Stimulated activated CD8-positive, alpha-beta memory T cell treated with anti-CD3 and anti-CD28 coated beads, Interleukin-4, amount 100 ng/mL, for 1 hour (primary cell): ENCODE measurements at places on chromosomes 5 and 9.

GRCh38 chr5:150499437-150499956 is 8.4 kb upstream of the NDST1 start:
- DNase-seq: no peak

DNA sequence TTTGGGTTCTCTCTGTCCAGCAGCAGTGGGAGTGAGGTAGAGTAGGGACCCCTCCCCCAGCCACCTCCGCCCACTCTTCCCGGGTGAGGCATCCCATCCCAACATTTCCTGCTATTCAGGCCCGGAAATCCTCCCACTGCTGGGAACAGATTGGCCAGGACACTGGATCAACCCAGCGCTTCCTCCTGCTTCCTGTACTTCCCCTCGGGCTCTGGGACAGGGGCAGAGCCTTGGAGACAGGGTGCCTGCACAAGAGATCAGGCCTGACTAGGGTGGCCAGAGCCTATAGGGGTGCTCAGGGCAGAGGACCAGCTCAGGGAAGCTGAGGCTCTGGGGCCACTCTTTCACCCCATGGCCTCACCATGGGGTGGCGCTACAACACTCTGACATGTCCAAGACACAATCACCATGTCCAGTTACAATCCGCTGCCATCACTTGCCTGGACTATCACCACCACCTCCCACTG is 14.5 kb downstream of the SH2D3C start:
- DNase-seq: no peak

- DNase-seq: no peak
These were observed 43.4 kb upstream of the SH3PXD2B start for GRCh38 chr5:172497591-172498255.

DNA sequence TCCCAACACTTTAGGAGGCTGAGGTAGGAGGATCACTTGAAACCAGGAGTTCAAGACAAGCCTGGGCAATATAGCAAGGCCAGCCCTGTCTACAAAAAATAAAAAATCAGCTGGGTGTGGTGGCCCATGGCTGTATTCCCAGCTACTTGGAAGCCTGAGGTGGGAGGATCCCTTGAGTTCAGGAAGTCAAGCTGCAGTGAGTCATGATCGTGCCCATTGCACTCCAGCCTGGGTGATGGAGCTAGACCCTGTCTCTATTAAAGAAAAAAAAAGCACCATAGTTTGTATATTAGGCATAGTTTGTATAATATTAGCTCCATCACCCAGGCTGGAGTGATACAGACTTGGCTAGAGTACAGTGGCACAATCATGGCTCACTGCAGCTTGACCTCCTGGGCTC is 9.6 kb upstream of the NME5 start:
- no peak for DNase-seq

GRCh38 chr9:16950051-16950450 is 79.6 kb upstream of the BNC2 start:
- DNase-seq: no peak

DNA sequence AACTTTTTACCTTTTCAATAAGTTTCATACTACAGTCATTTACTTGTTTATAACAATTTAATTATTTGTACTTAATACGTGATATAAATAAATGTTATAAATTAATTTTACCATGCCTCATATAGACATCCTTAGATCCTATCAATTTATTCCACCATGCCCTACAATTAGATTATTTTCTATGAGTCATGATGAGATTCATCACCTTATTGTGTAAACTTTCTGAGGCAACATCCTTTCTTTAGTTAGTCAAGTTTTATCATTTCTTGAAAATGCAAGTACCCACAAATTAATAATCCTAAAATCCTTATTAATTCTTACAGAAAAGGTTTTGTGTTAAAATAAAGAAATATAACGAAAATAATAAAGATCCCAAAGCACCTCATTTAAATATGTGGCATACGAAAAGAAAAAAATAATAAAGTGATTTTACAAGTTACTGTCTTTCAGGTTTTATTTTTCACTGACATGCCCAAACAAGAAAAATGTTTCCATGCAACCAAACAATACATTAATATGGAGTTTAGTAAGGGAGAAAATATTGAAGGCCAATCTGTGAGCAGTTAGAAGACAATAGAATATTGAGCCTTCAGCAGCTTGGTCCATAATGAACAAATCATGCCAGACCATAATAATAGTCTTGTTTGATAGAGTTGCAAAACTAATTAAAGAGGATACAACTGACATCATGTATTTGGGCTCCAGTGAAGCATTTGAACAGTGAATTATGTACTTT is 188.7 kb upstream of the MRPS30 start:
- no peak for DNase-seq

GRCh38 chr5:79157305-79157704 is 45.7 kb downstream of the BHMT start:
- DNase-seq: no peak

DNA sequence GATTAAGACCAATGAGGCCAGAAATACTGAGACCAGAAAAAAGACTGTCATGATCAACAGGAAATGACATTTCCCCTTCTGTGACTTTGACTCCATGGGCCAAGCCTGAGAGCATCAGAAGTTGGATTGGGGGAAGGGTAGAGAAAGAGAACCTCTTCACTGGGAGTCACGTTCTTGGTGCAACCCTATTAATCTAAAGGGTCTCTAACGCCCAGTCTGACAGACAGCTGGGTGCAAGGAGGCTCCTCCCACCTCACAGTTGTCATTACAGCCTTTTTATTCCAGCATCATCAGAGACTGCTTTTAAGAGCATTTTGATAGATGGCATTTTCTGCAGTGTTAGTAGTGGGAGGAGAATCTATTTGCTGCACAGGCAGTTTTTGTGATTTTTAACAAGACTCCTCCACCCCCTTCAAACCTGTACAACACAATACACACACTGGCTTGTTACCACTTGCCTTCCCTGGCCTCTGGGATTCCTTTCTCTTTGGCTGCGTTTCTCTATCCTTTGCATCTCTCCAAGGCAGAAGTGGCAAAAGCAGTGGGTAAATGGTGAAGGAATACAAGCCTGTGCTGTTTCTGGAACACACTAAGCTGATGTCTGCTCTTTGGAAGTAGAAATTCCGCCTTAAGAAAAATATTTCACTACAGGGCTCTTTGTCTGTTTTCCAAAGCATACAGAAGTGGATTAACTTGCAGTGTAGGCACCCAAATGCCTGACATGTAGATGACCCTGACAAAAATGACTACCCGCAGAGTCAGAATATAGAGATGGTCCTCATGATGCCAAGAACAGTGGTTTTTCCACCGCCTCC is 310.4 kb upstream of the ZNF608 start:
- no peak for DNase-seq

DNA sequence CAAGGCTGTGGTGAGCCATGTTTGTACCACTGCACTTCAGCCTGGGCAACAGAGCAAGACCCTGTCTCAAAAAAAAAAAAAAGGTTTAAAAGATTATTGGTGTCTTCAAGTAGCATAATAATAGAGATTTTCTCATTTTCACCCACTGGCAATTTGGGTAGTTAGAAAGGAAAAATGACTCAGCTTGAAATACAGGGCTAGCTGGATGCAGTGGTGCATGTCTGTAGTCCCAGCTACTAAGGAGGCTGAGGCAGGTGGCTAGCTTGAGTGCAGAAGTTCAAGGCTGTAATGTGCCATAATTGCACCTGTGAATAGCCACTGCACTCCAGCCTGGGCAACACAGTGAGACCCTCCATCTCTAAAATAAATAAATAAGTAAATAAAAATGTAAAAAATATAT is 111.1 kb downstream of the ARRDC3 start:
- DNase-seq: no peak

DNA sequence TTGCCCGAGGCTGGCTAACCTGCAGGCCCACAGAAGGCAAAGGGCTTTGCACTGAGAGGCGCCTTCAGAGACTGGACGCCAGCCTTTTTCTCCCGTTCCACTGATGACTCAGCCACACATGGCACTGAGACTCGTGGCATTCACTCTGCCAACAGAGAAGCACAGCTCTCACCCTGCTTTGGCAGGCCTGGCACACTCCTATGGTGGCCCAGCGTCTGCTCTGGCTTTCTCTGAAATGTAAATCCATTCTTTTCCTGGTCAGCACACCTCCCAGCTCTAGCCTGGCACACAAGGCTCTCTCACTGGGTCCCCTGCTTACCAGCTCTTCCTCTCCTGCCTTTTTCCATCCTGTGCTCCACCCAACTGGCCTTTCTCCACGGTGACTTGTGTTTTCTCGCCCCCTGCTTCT is 5.9 kb upstream of the MELK start:
- no peak for DNase-seq

- no peak for DNase-seq
These were observed 16.9 kb downstream of the CARD19 start for GRCh38 chr9:93112864-93113389.

DNA sequence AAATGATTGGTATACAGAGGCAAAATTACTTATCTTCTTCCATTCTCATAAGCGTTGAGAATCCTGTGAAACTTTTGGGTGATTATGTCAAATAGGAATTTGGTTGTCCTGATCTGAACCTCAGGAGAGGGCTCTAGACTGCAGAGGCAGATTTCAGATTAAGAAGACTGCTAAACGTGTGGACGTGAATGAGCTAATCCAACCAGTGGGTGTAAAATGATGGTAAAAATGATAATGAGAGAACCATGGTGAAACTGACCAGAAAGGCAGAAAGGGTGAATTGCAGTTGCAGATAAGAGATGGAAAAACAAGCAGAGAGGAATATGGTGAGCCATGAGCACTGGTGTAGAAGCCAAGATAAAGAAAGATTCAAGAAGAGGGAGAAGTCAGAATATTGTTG is 1200.2 kb upstream of the CDH6 start:
- DNase-seq: no peak

GRCh38 chr9:69393425-69393824 is 68.4 kb downstream of the ENTREP1 start:
- DNase-seq: no peak

GRCh38 chr5:56175488-56175887 is 57.6 kb downstream of the ANKRD55 start:
- no peak for DNase-seq

GRCh38 chr5:159459951-159460538 is 129.8 kb upstream of the IL12B start:
- no peak for DNase-seq

DNA sequence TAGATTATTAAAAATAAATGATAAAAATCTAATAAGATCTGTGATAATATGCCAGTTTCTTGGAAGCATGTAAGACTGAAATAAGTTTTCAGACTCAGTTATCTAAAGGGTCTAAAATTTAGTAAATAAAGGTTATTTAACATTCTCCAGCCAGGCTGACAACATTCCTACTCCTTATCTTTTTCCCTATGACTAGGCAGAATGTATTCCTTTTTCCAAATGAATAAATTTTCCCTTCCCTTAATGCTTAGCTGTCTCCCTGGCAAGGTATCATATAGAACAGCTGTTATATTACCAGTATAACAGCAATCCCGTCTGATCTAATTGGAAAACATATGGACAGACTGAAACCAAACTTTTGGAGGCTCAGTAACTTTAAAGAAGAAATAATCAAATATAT is 13.0 kb downstream of the MEGF9 start:
- no peak for DNase-seq
